Activated CD8-positive, alpha-beta memory T cell treated with anti-CD3 and anti-CD28 coated beads for 4 hours (primary cell): ENCODE measurements at places on chromosomes 4 and X.

GRCh38 chrX:27679281-27679680, 89.1 kb downstream of the DCAF8L2 start:
- no peak for DNase-seq

- DNase-seq = no peak
Measured at GRCh38 chr4:8280876-8281440, 11.4 kb downstream of the HTRA3 start.

GRCh38 chr4:86626066-86626465, 32.0 kb downstream of the PTPN13 start:
- no peak for DNase-seq

GRCh38 chr4:24510091-24510490, 74.3 kb downstream of the DHX15 start:
- DNase-seq = no peak

GRCh38 chr4:40055511-40055862, 1.2 kb upstream of the N4BP2 start:
- no peak for DNase-seq

- no peak for DNase-seq
Measured at GRCh38 chr4:47061435-47061834, 30.1 kb downstream of the GABRB1 start.

DNA sequence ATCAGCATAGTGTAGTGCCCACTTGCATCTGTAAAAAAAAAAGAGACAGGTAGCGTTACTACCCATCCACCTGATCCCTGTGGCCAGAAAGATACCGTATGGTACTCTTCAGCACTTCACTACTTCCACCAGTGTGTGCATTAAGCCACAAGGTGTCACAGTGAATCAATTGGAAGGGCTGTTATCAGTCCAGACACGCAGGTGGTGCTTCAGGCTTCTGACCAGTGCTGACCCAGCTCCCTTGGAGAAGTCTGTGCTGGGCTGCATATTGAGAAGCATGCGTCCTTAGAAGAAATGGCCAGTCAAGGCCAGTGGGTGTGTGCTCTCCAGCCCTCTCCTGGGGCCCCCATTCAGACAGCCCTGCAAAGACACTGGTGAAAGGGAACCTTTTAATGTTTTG, 10.6 kb downstream of the LDB2 start:
- no peak for DNase-seq

DNA sequence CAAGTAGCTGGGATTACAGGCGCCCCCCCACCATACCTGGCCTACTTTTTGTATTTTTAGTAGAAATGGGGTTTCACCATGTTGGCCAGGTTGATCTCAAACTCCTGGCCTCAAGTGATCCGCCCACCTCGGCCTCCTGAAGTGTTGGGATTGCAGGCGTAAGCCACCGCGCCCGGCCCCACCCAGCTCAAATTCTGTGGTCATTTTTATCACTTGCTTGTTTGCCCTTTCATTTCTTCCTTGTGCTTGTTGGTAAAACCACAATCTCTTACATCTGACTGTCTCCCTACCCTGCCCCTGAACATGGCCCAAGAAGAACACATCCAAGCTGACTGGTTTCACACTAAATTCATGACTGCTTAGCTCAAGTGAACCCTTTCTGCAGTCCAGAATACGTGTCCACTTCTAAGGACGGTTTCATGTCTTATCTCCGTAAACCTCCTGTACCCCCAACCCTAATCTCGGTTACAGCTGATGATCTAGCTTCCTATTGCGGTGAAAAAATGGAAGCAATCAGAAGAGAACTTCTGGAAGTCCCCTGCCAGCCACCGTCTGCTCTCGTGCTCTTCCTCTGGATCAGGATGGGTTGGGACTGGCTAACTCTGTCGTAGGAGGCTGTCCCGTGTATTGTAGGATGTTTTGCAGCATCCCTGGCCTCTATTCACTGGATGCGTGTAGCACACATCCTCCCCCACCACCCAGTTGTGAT, 5.4 kb upstream of the RS1 start:
- no peak for DNase-seq

DNA sequence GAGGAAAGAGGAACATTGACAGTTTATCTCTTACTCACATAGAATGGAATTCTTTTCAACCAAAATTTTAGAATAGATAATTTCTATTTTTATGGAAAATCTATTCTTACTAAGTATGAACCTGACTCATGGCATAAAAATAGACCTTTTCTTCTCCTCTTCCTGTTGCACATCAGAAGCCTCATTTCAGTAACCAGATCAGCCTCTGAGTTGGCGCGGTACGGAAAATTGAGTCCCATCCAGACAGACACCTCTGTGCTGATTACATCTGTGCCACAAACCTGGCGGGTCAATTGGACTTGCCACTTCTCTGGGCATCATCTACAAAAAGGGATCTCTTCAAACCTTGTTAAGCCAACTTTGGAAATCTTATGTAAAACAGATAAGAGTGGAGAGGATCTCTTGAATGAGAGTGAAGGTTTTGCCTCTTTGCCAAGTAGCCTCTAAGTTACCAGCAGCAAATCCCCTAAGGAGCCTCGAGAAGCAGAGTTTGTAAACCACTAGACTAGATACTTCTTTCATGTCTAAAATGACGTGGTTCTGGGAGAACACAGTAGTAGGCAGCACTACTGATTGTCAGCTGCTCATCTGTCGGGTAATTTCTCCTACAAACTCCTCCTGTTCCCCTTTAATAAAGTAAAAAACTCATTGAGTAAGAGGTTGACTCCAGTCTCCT, 37.4 kb downstream of the TENM3 start:
- no peak for DNase-seq
